ENCODE measurements at places on chromosomes 2 and 18.

DNA sequence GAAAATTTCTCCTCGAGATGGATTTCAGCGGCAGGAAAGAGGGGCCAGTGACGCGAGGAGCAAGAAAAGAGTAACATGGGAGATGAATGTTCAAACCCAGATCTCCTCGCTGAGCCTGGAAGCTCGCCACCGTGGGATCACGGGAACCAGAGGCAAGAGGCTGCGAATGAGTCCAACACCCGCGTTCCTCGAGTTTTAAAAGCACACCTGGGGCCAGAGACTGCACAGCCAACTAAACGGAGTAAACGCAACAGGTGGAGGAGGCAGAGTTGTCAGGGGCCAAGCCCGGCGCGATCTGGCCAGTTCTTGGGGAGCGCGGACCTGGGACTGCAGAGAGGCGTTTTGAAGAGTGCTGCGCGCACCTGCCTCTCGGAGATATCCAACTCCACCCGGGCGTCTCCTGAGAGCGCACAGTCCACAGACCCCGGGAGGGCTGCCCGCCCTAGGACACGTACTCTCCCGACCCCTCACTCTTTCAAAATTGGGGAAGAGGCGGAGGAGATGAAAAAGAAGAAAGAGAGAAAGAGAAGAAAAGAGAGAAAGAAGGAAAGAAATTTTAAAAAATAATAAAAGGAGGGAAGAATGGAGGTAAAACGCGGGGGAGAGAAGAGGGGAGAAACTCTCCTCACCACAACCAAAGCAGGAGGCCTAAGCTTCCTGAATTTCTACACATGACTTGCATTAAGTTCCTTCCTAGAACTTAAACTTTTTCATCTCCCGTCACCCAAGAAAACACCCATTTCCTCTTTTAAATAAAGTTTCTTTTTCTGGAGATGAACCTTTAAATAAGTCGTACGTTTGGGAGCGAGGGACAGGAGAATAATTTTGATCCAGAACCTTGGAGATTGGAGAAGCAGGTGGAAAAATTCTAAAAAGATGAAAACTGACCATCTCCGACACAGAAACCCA, 5.3 kb upstream of the PAX3 start:
- no peak for DNase-seq

GRCh38 chr2:102000813-102001766, 9.3 kb downstream of the IL1R2 start:
- DNase-seq = no peak

DNA sequence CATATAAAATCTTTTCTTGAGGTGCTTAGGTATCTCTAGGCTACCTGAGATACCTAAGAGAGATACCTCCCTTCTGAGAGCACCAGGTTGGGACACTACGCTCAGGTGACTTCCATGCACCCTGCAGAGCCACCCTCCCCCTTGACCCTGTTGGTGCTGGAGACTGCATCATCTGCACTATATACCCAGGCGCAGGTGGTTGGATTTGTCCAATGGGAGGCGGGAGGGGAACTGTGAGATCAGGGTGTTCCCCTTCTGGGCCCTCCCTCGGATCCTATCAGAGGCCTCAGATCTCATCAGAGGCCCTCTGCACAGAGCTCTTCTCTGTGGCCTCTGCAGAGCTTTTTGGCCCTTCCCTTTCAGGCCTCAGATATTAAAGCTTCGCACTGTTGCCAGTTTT, 158.4 kb downstream of the SH3RF3 start:
- DNase-seq = no peak

GRCh38 chr2:126878601-126879000, 20.1 kb upstream of the TEX51 start:
- no peak for DNase-seq

GRCh38 chr2:143333168-143333791, 204.1 kb downstream of the ARHGAP15 start:
- no peak for DNase-seq

GRCh38 chr18:63956755-63957154, 7.7 kb downstream of the HMSD start:
- DNase-seq = no peak

- DNase-seq = no peak
Measured at GRCh38 chr18:70377317-70377799, 88.5 kb downstream of the SOCS6 start.

GRCh38 chr2:15959331-15960153, 19.2 kb downstream of the MYCN start:
- DNase-seq = no peak

- no peak for DNase-seq
Measured at GRCh38 chr2:144702051-144702450, 182.1 kb upstream of the ZEB2 start.

DNA sequence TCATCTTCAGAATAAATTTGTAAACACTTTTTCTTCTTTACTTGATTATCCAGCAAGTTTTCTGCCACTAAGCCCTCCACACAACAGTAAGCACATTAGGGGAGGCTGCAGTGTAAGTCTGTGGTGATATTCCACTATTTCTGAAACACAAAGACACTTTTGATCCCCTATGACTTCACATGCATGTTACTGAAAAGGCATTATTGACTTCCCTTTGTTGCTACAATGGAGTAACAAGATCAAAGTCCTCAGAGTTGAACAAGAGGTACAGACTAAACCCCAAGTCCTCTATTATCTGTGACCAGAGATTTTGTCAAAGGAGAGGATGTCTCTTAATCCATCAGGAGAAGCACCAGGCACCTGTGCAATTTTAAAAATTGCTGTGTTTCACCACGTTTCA, 157.9 kb downstream of the CD226 start:
- DNase-seq = no peak

DNA sequence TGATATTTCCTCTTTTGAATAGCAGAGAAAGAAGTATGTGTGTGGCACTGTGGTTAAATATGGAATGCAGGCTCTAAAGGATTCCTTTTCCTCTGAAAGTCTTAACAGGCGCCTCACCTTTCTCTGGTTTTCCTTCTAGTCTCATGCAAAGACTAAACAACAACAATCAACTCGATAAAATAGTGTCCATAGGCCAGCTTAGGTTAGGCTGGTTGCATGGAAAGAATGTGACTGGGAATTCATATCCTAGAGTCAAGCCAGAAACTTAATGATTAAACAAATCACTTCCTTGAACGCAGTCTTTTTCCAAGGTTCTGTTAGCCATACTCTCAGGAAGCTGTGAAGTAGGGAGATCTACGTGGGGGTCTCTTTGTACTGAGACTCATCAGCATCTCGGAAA, 800.8 kb upstream of the ID2 start:
- no peak for DNase-seq

DNA sequence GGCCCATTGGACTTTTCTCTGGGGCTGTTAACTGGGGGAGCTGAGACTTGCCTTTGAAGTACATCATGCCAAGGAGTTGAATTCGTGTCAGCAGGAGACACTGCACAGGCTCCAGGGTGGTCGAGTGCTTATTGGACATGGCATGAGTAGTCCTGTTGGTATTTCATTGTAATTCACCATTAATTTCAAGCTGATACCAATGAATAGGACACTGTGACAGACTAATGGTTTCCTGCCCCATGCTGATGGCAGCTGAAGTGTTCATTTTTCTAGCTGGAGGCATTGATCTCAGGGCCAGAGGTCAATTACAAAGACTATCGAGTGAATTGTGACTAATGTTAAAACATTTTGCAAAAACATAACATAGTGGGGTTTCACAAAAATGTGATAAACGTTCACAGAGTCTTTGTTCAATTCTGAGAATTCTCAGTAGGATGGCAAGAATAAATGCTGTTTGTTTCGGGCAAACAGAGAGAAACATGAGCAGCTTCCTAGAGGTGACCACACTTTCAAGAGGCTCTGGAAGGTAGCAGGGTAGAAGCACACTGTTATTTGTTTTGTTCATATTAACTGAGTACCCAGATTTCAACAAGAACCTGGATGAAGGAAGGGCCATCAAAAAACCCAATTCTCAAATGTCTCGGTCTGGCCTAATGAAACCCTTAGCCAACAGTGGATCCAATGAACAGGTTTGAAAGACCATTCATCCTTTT, 90.6 kb upstream of the ARL4C start:
- DNase-seq = no peak

DNA sequence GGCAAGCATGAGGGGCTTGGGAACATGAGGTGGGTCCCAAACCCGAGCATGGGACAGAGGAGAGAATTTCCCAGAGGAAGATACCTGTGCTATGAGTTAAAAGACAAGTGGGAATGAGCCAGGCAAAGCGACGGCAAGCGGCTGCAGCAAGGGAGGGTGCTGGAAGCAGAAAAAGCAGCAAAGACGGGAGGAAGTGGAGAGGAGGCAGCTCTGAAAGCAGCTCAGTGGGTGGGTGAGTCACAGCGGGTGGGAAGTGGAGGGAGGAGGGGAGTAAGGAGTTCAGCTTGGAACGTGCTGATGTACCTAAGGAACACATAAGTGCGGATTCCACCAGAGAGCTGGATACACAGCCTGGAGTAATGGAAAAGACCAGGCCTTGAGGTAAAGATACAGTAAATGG, 41.4 kb downstream of the THUMPD2 start:
- no peak for DNase-seq

GRCh38 chr2:20073460-20073859, 22.0 kb upstream of the LAPTM4A start:
- no peak for DNase-seq

- no peak for DNase-seq
Measured at GRCh38 chr18:38038242-38038641, 472.6 kb upstream of the CELF4 start.

DNA sequence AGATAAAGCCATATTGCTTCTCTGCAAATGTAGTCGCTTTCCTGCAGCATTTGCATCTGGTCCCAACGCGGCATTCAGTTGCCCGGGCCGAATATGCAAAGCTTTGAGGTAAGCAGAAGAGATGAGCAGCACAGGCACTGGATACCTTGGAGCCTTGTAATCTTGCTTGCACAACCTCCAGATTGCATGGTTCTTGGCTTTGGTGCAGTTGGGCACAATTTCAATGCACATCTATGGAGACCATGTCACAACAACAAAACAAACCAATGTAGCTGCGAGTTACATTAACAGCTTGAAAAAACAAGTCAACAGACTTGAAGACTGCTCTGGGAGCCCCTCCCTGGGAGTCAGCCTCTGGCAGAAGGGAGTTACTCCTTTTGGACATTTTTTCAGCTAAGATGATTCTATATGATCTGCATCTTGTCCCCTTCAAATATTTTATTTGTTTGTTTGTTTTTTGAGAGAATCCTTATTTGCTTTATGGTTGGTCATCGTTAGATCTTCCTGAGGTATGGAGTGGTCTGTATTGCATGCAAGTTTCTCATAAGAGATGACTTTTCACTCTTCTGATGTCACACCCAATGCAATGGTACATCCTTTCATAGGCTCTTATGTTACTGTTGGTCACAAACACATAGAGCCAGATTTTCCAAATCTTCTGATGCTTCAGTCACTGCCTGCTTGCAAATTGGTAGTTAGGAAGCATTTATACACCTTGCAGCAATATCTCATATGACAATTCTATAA, 113.5 kb downstream of the EFEMP1 start:
- no peak for DNase-seq

GRCh38 chr18:57433934-57434535, 1.1 kb upstream of the ONECUT2 start:
- no peak for DNase-seq

GRCh38 chr18:57741273-57741672, 61.8 kb downstream of the ATP8B1 start:
- no peak for DNase-seq

DNA sequence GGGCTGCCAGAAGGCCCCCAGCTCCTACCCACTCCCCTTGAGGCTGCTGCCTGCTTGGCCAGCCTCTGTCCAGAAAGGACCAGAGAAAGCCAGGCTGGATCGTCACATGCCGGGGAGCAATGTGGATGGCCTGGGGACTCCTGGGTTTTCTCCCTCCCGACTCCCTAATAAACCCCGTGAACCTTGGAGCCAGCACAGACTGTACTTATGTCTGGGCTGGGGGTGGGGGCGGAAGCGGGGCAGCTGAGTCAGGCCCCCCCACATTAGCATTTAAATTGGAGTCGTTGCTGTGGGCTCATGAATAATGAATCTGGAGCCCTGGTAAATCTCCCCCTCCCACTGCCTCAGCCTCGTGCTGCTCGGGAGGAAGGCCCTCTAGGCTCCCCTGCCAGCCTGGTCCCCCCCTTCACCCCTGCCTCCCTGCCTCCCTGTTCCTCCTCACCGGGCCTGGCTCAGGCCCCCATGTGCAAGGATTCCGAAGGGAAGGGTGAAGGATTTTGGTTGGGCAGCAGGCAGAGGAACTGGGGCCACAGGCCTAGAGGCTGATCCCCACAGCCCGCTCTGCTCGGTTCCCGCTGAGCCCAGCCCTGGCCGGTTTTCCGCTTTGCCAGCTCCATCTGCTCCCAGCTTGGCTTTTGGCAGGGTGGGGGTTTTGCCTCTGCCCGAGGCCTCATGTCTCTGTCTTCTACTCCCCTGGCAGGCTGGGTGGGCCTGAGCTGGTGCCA, 7.3 kb upstream of the ASIC4 start:
- DNase-seq = no peak

GRCh38 chr2:26670171-26670570, 22.4 kb upstream of the KCNK3 start:
- DNase-seq = no peak

- no peak for DNase-seq
Measured at GRCh38 chr2:177106212-177106611, 106.4 kb upstream of the HNRNPA3 start.

- no peak for DNase-seq
Measured at GRCh38 chr2:167289651-167290410, 401.6 kb downstream of the XIRP2 start.

DNA sequence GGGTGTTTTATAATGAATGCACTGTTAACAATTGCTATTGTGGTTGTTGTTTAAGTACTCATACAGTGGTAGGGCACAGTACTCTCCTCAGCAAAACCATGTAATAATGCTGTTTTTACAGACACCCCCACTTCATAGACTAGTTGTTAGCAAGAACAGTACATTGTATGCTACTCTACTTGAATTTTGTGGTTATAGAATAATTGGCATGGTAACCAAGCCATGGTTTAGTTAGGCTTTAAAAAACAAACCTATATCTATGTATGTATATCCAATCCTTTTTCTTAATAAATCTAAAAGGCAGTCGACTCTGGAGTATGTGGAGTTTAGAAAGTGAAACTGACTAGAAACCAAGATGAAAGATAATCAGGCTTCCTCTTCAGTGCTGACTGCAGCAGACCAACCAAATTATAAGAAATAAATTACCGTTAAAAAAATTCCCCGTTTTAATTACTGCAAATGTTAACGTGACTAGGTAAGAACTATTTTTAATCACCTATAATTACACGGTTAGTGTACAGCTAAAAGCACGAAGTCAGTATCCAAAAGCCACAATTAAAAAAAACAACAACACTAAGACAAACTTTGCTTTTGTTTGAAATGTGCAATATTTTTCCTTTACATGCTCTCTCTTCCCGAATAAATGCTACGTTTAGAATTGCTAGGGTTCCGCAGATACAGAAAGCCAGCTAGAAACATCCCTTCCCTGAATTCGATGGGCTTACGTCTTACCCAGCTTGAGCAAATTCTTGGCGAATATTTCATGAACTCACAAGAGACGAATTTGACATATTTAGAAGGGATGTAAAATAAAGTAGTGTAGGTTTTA, 113.3 kb upstream of the SERTAD2 start:
- no peak for DNase-seq
